ENCODE measurements at places on chromosomes 7 and 10.

DNA sequence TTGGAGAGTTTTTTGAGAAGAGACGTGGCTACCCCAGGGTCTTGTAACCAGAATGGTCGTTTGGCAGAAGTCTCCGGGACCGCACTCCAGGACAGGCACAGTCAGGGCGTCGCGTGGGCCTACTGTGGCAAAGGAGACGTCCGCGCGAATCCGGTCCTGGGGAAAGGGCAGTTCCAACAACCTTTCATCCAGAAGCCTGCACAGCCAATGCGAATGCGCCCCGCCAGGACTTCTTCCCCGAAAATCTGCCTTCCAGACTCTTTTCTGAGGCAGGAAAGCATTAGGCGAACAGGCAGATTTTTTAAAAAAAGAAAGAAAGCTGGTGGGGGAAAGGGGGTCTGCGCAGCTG is 2.0 kb downstream of the HPSE2 start:
- no peak for DNase-seq

DNA sequence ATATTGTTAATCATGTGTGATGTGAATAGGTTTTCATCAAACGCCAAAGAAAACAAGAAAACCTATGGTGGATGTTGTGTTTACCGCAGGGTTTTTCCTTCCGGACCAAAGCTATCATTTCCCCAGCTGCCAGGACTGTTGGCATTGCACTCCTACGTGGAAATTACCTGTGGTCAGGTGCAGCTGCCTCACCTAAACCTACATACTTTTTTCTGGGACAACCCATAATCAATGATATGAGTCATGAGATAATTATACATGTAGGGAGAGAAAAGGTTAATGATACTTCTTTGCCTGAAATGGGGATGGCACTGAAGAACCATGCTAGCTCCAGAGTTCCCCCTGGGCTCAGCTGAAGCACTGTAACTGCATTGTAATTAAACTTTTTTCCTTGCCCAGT is 223.6 kb upstream of the SEMA3E start:
- no peak for DNase-seq

DNA sequence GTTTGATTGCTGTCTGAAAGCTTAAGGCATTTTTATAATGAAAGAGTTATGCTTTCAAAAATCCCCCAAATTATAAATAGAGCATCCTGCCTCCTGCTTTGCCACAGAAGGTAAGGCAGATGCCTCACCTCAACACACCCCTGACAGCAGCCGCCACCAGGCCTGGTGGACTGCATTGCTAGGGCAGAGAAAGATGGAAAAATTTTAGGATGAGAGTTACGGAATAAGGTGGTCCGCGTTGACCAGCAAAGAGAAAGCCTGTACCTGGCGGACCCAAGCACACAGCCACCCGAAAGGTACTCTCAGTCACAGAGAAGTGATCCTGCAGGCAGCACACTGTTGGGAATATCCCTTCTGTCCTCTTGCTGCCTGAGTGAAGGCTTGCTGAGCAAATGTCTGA is 360.4 kb upstream of the SHH start:
- DNase-seq = no peak

DNA sequence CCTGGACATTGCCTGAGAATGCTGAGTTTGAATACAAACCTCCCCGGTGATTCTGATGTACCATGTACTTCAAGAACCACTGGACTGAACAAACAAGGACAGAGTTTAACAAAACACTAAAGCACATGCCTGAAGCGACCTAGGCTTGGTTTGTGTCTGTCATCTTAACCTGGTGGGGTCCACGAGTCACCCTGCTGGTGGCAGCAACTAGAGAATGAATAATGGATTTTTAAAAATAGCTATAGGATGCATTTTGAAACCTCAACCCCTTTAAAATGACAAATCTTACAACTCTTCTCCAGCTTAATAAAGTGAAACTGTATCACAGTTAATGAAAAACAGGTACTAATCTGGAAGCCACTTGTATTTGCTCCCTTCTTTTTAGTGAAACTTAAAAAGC is 25.2 kb downstream of the CDHR3 start:
- no peak for DNase-seq

GRCh38 chr7:83494683-83495082 is 154.3 kb downstream of the SEMA3E start:
- DNase-seq = no peak

DNA sequence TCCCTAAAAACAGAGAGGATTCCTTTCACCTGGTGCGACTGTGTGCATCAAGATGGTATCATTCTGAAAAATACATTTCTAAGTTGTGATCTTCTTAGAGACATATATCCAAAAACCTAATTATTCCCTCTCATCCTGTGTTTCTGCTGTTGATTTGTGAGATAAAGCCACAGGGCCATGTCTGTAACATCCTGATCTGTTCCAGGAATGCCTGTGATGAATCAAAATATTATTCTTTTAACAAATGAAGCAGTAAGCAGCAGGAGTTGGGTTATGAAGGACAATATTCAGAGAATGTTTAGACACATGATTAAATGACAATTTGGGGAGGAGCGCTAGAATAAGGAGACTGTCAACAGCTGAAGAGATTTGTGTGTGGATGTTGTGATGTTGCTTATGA is 731.4 kb downstream of the KCNMA1 start:
- no peak for DNase-seq

- DNase-seq = no peak
Measured at GRCh38 chr10:27998178-27998953, 513 bp downstream of the ODAD2 start.

DNA sequence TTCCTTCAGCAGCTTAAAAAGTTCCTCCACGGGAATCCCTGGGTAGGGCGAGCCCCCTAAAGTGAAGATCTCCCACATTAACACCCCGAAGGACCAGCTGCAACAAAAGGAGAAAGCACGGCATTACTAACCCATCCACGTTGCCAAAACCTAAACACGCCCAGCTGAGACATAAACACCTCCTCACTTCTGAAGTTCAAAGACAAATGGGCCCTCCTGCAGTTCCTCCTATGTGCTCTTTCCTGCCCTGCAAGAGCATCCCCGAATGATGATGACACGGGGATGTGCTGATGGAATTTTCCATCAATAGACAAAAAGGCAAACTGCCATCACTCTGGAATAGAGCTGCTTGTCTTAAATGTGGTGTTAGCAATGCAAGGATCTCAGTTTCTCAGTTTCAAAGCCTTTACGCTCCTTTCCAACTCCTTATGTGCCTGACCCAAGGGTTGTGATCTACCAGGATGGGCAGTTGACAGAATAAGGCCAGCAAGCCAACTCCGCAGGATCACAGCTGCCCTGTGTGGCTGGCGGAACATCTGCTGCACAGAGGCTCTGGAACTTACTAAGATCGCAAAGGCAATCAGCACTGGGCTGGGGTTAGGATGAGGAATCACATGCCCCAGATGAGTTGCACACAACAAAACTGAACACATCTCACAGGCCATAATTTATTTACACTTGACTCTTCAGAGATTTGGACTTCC is 112.7 kb downstream of the FGFR2 start:
- no peak for DNase-seq

DNA sequence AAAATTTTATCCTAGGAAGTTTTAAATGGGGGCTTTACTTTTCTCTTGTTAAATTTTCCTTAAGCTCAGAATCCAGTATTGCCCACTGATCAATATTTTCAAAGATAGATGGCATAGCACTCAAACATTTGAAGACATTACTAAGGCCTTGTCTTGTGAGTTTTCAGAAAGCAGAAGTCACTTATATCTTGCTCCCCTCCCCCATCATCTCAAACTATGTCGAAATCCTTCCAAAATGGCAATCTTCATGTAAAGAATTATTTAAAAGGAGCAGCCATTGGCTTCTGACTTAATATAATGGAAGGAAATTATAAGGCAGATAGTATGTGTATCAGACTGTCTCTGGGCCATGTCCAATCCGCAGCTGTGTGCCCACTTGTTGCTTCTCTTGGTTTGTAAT is 553.5 kb upstream of the C7orf33 start:
- DNase-seq = no peak

DNA sequence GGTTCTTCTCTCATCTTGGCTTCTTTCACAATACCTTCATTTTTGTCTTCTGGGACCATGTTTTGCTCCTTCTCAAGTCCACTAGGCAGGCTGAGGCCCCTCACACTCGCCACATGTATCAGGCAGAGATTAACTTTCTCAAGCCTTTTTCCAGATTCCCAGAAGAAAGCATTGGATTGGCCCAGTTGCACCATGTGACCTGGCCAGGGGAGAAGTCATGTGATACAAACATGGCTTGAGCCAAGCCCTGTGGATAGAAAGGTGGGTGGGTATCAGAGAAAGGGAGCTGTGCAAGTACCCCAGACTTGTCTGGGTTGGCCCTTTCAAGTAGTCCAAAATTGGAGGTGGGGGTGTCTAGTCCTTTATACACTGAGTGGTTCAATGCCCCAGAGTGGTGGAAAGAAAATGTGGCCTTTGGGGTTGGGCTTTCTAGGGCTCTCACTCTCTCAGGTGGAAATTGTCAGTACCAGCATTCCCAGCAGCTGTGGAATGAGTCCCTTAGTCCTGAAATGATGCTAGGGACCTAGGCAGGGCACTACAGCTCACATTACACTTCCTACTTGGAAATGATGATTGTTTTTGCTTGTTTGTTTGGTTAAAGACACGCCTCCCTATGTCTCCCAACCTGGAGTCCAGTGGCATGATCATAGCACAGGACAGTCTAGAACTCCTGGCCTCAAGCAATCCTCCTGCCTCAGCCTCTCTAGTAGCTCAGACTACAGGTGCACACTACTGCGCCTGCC is 36.9 kb upstream of the C10orf67 start:
- no peak for DNase-seq

- no peak for DNase-seq
Measured at GRCh38 chr7:100957832-100958421, 8.6 kb downstream of the MUC3A start.

DNA sequence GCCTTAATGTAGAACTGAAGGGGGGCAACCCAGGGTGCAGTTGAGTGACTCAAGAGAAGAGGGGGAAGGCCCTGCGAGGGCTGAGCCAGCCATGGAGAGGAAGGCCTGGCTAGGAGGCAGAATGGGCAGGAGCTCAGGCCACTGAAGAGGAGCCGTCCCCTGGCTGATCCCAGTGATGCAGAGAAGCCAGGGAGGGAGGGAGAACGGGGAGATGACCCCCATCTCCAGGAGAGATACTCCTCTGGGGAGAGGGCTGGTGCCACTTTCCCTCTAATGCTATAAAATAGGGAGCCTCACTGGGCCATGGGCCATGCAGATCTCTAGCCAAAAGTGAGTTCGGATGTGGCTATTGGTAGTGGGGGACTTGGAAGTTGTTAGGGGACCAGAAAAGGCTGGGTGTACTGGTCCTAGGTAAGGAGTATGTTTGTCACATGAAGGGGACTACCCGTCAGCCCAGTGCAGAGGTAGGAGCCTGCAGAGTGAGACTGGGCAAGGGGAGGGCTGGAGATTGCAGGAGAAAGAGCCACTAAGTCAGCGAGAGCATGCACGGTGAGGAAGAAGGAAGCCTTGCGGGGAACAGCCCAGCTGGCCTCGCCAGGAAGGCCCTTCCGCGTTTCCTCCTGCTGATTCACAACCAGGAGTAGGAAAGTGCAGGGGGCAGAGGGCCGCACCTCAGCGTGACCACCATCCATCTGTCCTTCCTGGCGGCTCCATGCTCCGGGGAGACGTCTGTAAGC is 347.6 kb downstream of the TCERG1L start:
- DNase-seq = no peak

DNA sequence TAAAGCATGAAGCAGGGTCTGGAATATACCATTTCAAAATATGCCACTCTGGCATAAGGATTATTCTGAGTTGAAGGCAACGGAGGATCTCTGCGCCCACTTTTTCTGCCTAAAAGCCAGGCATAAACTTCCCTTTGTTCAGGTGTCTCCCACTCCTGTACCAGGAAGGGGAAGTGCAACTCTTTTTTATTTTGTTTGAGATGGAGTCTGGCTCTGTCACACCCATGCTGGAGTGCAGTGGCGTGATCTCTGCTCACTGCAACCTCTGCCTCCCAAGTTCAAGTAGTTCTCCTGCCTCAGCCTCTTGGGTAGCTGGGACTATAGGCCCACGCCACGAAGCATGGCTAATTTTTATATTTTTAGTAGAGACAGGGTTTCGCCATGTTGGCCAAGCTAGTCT is 18.2 kb downstream of the SVIL start:
- no peak for DNase-seq

- DNase-seq = no peak
Measured at GRCh38 chr10:46330894-46331293, 44.1 kb downstream of the ANTXRL start.

DNA sequence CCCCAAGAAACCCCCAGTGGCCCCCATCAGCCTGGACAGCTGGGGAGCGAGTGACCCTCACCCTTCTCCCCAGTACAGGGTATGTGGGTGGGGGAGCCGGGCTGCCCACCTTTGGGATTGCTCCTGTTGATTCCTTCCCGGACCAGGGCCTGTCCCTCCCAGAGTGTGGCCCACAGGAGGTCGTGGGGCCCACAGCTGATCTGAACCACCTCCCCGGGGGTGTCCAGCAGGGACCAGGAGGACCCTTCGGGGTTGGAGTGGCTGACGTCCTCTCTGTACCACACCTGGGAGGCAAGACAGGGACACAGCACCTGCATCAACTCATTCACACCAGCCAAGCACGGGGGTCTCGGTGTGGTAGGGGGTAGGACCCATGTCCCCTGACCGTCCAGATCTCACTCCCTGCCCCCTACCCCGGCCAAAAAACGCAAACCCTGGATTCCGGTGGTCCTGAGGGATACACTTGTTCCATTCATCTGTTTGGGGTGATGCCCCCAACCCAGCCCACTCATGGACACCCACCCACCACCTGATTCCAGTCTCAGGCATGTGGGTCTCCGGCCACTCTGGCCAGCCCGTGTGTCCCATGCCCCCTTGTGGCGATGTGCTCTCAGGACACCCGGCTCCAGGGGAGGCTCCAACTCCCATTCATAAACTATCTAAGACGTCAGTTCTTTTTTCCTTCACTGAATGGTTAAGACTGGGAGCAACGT is 10.9 kb downstream of the TECPR1 start:
- DNase-seq = no peak

- no peak for DNase-seq
Measured at GRCh38 chr7:28112883-28113540, 67.6 kb downstream of the JAZF1 start.

GRCh38 chr7:10239695-10240345 is 733.9 kb upstream of the PHF14 start:
- DNase-seq = no peak

GRCh38 chr7:1999278-1999984 is 233.3 kb downstream of the MAD1L1 start:
- DNase-seq = no peak
